Naive thymus-derived CD4-positive, alpha-beta T cell (primary cell): ENCODE measurements at places on chromosomes 12 and 14. TPM values are rescaled to one million over a fixed set of nuclear protein-coding genes. Genes with fewer than 3 reads are reported as not detected.

Gene ART4
- not detected for total RNA-seq

Gene CLEC2A
- total RNA-seq: not detected in 2 replicates

Gene ADGRD1
- not detected for total RNA-seq

Gene PRIMA1
- total RNA-seq: not detected

Gene TRIAP1
- 15.9 TPM for total RNA-seq

Gene IQSEC3
- total RNA-seq: 0.36 and 1.7 TPM in 2 replicates

Gene ADAM20
- total RNA-seq: 0.53 and 0.61 TPM in 2 replicates

Gene RAN
- 881 and 925 TPM in 2 replicates for total RNA-seq

DNA sequence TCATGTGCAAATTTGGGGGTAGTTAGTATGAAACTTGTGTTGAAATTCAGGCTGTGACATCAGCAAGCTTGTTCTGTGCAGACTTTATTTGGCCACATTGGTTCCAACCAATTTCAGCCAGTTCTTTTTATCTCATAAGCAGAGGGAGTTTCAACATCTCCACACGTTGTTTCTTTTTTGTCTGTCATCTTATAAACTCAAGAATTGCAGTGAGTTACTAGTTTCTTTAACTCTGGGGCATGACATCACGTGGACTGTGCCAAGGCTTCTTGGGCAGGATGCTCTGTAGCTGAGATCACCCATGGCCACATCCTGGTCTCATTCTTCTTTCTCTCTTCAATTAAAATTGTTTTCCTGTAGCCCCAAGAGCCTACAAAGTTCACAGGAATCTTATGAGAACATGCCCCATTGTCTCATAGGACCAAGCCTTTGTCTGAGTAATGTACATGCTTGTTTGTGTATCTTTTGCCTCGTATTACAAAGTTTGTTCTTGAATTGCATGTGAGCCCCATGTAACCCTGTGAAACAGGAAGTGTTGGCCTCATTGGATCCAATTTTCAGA lies 982.0 kb upstream of the TMEM132C start:
- H3K4me1 ChIP-seq: no peaks in the 10 kb centered on the region
- H3K36me3 ChIP-seq: no peaks in the 10 kb centered on the region
- DNase-seq: no peak
- H3K27ac ChIP-seq: no peak overlapping the region

GRCh38 chr14:86305058-86305457 lies 775.1 kb downstream of the FLRT2 start:
- H3K4me1 ChIP-seq: no peaks in the 10 kb centered on the region
- no peaks in the 10 kb centered on the region for H3K36me3 ChIP-seq
- no peak for DNase-seq
- no peak overlapping the region for H3K4me3 ChIP-seq
- H3K27me3 ChIP-seq: no peaks in the 10 kb centered on the region
- H3K27ac ChIP-seq: no peak overlapping the region

GRCh38 chr12:6049587-6049986 lies 74.9 kb downstream of the VWF start:
- no peaks in the 10 kb centered on the region for H3K36me3 ChIP-seq
- no peak overlapping the region for H3K4me3 ChIP-seq
- no peak for DNase-seq
- H3K27me3 ChIP-seq: no peaks in the 10 kb centered on the region
- no peaks in the 10 kb centered on the region for H3K4me1 ChIP-seq

- H3K27me3 ChIP-seq: no peaks in the 10 kb centered on the region
- peaks cover 79% of the 10 kb centered on the region for H3K36me3 ChIP-seq
- H3K27ac ChIP-seq: no peak overlapping the region
These were observed 5.3 kb downstream of the FKBP4 start for GRCh38 chr12:2800046-2800570.

DNA sequence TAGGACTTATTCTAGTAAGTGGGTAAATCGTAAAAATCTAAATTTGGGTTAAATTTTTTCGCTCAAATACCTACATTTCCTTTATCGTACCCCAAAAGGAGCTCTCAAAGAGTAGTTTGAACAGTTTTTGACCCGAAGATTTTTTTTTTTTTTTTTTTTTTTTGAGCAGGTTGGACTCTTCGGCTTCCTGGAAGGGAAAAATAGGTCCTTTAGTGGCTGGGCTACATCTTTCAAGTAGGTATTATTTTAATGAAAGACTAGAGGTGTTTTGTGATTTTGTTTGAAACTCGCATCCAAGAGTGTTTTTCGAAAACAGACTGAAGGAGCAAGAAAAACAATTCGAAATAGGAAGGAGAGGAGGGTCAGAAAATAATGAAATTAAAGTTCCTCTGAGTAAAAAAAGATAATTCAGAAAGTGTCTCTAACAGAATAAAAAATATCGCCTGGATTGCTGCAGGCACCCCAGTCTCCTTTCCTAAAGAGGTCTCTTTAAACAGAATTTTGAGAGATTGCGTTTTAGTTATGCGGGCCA lies 6.0 kb downstream of the CDKN1B start:
- DNase-seq: no peak
- H3K27me3 ChIP-seq: no peaks in the 10 kb centered on the region
- peak overlapping the region; percentile 53 for H3K4me3 ChIP-seq

GRCh38 chr12:79939728-79940310 lies 4.9 kb upstream of the PPP1R12A start:
- no peaks in the 10 kb centered on the region for H3K36me3 ChIP-seq
- no peak overlapping the region for H3K4me3 ChIP-seq
- H3K4me1 ChIP-seq: no peaks in the 10 kb centered on the region
- no peaks in the 10 kb centered on the region for H3K27me3 ChIP-seq

DNA sequence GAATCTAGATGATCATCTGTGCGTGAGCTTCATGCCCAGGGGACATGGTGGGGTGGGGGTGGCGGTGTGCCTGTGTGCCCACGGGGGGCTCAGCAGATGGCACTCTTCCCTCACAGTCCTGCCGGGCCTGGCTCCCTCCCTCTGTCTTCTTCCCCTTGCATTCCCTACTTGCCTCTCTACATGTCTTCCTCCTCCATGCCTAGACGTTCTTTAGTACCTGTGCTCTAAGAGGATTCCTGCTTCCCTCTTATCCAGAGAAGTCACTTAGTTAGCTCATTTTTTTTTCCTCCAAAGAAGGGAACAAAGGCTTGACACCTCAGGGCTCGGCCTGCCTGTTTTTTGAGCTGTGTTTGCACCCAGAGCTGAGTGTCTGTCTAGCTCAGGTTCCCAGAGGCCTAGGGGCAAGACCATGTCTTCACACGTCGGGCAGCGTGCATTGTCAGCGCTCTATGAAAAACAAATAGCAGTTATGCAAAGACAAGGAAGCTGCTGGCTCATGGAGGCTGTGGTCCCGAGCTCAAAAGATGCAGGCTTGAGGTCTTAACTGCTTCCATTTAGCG lies 48.8 kb downstream of the NINJ2 start:
- no peak overlapping the region for H3K27ac ChIP-seq
- no peaks in the 10 kb centered on the region for H3K36me3 ChIP-seq
- peak; percentile 16 for DNase-seq
- H3K27me3 ChIP-seq: no peaks in the 10 kb centered on the region
- no peak overlapping the region for H3K4me3 ChIP-seq
- H3K4me1 ChIP-seq: peaks cover 6% of the 10 kb centered on the region

- no peaks in the 10 kb centered on the region for H3K27me3 ChIP-seq
- no peak for DNase-seq
- no peaks in the 10 kb centered on the region for H3K4me1 ChIP-seq
- H3K36me3 ChIP-seq: no peaks in the 10 kb centered on the region
These were observed 10.1 kb downstream of the SPATS2 start for GRCh38 chr12:49377386-49377785.

GRCh38 chr12:113768850-113769249 lies 197.3 kb downstream of the RBM19 start:
- no peak overlapping the region for H3K27ac ChIP-seq
- no peaks in the 10 kb centered on the region for H3K36me3 ChIP-seq
- no peak overlapping the region for H3K4me3 ChIP-seq
- DNase-seq: no peak
- H3K4me1 ChIP-seq: no peaks in the 10 kb centered on the region

DNA sequence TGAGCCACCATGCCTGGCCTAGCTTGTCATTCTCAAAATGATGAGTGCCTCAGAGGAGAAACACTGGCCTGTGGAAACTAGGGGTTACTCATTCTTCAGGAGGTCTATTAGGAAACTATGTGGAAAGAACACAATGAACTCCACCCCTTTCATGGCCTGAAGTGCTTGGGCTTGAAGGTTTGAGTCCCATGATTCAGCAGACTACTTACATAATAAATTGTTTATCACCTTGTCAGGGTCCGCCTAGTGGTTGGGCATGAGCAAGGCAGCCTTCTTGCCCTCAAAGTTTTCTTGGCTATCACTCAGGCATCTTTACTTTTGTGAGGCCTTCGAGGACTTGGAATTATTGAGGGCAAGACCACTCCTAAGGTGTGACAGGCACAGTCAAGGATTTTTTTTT lies 251.2 kb downstream of the ACSS3 start:
- DNase-seq: no peak
- no peak overlapping the region for H3K4me3 ChIP-seq
- H3K36me3 ChIP-seq: no peaks in the 10 kb centered on the region
- H3K27ac ChIP-seq: no peak overlapping the region

DNA sequence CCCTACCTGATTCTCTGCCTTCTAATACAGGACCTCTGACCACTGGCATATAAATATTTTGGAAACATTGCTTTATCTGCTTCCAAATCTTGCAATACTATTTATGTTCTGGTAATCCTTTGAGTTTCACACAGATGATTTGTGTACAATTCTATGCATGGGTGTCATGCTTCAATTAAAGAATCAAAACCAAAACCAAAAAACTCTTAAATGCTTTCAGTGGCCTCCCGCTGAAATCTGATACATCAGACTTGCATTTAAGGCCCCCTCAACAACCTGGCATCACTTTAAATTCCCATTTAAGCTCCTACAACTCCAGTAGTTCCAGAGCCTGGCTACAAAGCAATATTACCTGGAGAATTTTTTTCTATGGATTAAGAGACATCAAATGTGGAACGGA lies 221.7 kb upstream of the NAV3 start:
- no peaks in the 10 kb centered on the region for H3K4me1 ChIP-seq
- no peak overlapping the region for H3K4me3 ChIP-seq
- no peak overlapping the region for H3K27ac ChIP-seq
- no peaks in the 10 kb centered on the region for H3K36me3 ChIP-seq
- no peaks in the 10 kb centered on the region for H3K27me3 ChIP-seq
- DNase-seq: no peak

GRCh38 chr12:130083002-130083401 lies 79.3 kb upstream of the FZD10 start:
- no peak overlapping the region for H3K4me3 ChIP-seq
- no peak for DNase-seq
- H3K36me3 ChIP-seq: no peaks in the 10 kb centered on the region
- no peaks in the 10 kb centered on the region for H3K4me1 ChIP-seq
- no peaks in the 10 kb centered on the region for H3K27me3 ChIP-seq

- peak overlapping the region; percentile 79 for H3K27ac ChIP-seq
- DNase-seq: no peak
- no peaks in the 10 kb centered on the region for H3K27me3 ChIP-seq
- H3K4me1 ChIP-seq: peaks cover 94% of the 10 kb centered on the region
- H3K4me3 ChIP-seq: no peak overlapping the region
- H3K36me3 ChIP-seq: no peaks in the 10 kb centered on the region
These were observed 5.4 kb upstream of the KRT72 start for GRCh38 chr12:52606581-52607218.

DNA sequence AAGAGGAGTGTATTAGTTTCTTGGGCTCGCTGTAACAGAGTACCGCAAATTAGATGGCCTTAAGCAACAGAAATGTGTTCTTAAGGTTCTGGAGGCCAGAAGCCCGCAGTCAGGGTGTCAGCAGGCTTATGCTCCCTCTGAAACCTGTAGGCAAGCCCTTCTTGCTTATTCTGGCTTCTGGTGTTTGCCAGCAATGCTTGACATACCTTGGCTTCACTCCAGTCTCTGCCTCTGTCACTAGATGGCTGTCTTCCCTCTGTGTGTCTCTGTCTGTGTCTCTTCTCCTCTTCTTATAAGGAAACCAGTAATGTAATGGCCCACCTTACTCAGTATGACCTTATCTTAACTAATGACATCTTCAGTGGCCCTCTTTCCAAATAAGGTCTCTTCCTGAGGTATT lies 85.1 kb downstream of the DERA start:
- no peak overlapping the region for H3K4me3 ChIP-seq
- H3K27me3 ChIP-seq: no peaks in the 10 kb centered on the region
- H3K4me1 ChIP-seq: no peaks in the 10 kb centered on the region
- no peaks in the 10 kb centered on the region for H3K36me3 ChIP-seq
- DNase-seq: no peak

GRCh38 chr14:21723431-21724045 lies 49.9 kb upstream of the OR4E1 start:
- no peaks in the 10 kb centered on the region for H3K36me3 ChIP-seq
- H3K27ac ChIP-seq: peak overlapping the region; percentile 33
- peak; percentile 35 for DNase-seq
- H3K4me1 ChIP-seq: no peaks in the 10 kb centered on the region
- no peaks in the 10 kb centered on the region for H3K27me3 ChIP-seq

GRCh38 chr12:88518863-88519403 lies 61.3 kb downstream of the KITLG start:
- H3K27ac ChIP-seq: no peak overlapping the region
- no peaks in the 10 kb centered on the region for H3K27me3 ChIP-seq
- no peaks in the 10 kb centered on the region for H3K4me1 ChIP-seq
- H3K36me3 ChIP-seq: no peaks in the 10 kb centered on the region

GRCh38 chr14:74647678-74648461 lies 35.8 kb upstream of the LTBP2 start:
- no peaks in the 10 kb centered on the region for H3K27me3 ChIP-seq
- H3K27ac ChIP-seq: no peak overlapping the region
- H3K4me1 ChIP-seq: peaks cover 8% of the 10 kb centered on the region
- H3K4me3 ChIP-seq: no peak overlapping the region
- DNase-seq: no peak

DNA sequence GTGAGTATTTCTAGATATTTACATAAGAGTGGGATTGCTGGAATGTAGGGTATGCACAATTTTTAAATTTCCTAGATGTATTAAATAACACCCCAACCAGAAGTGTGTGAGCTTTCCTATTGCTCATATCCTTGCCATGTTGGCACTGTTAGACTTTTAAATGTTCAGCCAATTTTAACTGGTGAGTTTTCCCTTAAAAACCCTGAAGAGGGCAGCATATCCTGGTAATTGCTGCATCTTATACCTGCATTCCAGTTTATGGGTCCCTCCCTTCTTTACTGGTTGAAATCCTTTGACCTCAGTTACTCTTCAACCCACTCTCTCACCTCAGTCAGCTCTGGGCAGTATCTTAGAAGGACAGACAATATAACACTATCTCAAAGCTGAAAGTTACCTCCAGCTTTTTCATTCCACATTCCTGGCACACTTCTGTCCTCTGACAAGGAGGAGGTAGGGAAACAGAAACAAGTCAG lies 270.6 kb downstream of the PAWR start:
- no peaks in the 10 kb centered on the region for H3K36me3 ChIP-seq
- no peak overlapping the region for H3K27ac ChIP-seq
- DNase-seq: no peak

DNA sequence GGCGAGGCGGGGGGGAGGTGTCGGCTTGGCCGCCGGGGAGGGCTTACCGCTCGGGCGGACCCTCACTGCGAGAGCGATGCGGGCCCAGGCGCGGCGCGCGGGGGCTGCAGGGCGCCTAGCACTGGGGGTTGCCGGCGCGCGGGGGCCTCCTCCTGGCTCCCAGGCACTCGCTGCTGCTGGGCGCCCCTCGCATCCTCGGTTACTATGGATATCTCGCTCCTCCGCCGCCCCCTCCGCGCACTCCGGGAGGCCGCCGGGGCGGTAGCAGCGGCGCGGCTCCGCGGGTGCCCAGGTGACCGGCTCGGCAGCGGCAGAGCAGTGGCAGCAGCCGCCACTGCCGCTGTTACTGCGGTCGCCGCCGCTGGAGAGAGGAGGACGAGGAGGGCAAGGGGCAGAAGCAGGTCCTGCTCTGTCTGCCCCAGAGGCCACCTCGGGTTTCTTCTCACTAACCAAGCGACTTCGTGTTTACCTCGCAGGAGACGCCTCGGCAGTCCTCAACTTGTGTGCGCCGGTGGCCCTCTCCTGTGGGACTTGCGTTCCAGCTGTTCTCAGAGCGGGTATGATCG lies 250.1 kb downstream of the APAF1 start:
- no peaks in the 10 kb centered on the region for H3K27me3 ChIP-seq
- no peaks in the 10 kb centered on the region for H3K36me3 ChIP-seq
- H3K4me3 ChIP-seq: no peak overlapping the region
- H3K27ac ChIP-seq: no peak overlapping the region
- no peak for DNase-seq
